ENCODE measurements at places on chromosomes 1 and 21.

DNA sequence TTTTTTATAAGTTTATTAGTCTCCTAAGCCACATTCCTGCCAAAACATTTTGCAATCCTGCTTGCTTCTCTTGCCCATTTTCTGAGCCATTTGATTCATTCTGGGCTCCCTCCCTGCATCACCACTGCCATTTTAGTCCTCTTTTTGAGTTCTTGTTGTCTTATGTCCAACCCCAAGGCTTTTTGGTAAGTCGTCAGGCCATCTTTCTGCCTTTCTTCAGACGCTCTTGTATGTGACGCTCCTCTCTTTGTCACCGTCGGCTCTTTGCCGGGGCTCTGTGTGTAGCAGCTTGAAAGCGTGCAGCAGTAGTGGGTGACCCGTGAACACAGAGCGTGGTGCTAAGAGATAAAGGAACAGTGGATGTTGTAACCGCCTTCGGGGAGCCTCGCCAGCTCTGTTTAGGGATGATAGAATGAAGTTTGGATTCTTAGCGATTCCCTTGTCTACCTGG is 14.6 kb downstream of the HUNK start:
- no peak for DNase-seq

DNA sequence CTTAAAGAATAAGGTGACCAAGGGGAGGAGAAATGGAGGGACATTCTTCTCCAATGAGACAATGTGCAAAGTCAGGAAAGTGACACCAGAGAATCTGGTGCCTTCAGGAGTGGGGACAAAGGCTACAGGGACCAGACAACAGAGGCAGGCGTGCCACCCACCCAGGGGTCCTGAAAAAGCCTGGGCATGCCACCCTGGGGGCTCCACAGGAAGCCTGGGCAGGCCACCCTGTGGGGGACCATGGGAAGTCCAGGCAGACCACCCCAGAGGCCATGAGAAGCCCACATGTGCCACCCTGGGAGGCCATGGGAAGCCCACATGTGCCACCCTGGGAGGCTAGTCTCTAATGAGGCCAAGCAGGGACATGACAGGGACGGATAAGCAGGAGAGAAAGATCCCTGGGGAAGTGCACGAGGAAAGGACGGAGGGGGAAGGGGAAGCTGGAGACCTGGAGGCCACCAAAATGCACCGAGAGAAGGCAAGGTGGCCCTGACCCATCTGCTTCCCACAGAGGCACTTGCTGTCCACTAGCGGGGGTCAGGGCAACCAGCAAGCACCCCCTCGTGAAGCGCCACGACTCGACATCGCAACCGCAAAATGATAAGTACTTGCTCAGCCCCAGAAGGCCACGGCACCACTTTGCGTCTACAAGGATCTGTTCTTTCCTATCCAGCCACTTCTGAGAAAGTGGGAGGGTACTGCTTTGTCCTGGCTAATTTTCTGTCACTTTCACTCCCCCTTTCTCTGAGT is 7.2 kb upstream of the PDE9A start:
- DNase-seq: no peak

- no peak for DNase-seq
Measured at GRCh38 chr1:229199261-229200243, 71.4 kb upstream of the RAB4A start.

DNA sequence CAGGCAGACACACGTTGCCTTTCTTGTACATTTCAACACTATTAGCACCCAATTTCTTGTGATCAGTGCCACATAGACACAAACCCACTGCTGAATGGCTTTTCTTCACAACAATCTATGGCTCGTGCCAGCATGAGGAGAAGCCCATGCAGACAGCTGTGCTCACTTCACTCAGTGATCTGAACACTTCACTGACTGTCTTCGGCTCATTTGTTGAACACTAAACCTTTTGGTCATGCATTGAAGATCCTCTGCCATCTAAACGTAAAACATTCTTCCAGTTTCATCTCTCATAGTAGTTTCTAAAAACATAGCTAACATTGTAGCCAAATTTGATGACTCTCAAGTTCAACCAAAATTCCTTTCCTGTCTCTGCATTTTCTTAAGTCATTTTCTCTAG is 331.0 kb upstream of the ZP4 start:
- no peak for DNase-seq

DNA sequence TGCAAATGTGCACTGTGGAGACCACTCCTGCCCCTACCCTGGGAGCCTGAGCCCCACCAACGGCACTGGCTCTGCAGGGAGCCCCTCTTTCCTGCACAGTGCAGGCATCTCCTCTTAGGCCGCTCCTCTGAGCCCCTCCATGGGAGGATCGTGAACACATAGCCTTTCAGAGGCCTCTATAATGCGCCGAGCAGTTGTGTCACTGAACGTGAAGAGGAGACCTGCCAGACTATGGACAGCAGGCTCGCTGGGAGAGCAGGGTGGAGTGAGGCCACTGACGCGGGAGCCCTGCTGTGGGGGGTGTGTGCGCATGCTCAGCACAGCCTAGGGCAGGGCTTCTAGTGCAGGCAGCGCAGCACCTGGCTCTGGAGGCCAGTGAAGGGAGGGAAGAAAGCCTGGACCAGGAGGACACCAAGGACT is 151.3 kb upstream of the COL6A1 start:
- DNase-seq: no peak

GRCh38 chr1:15476927-15477326 is 1.0 kb downstream of the CELA2B start:
- no peak for DNase-seq

GRCh38 chr1:4133939-4134321 is 233.9 kb upstream of the C1orf174 start:
- DNase-seq: no peak

DNA sequence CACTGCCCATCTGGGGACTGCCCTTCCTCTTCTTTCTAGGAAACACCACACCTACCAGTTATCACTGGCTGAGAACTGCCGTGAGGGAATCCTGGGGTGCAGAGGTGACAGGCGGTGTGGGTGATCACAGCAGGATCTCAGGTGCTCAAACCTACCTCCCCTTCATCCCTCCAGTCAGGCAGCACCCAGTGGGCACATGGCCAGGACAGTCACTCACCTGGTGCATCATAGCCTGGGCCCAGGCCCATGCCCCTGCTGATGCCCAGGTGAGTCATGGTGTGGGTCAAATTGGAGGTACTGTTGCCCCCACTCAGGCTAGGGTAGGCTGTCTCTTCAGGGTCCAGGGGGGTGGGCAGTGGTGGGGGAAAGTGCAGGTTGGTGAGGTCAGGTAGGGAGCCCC is 5.3 kb upstream of the DENND4B start:
- no peak for DNase-seq

GRCh38 chr1:53155534-53155933 is 13.1 kb upstream of the SLC1A7 start:
- DNase-seq: no peak

GRCh38 chr1:50275566-50275965 is 147.7 kb downstream of the DMRTA2 start:
- no peak for DNase-seq

DNA sequence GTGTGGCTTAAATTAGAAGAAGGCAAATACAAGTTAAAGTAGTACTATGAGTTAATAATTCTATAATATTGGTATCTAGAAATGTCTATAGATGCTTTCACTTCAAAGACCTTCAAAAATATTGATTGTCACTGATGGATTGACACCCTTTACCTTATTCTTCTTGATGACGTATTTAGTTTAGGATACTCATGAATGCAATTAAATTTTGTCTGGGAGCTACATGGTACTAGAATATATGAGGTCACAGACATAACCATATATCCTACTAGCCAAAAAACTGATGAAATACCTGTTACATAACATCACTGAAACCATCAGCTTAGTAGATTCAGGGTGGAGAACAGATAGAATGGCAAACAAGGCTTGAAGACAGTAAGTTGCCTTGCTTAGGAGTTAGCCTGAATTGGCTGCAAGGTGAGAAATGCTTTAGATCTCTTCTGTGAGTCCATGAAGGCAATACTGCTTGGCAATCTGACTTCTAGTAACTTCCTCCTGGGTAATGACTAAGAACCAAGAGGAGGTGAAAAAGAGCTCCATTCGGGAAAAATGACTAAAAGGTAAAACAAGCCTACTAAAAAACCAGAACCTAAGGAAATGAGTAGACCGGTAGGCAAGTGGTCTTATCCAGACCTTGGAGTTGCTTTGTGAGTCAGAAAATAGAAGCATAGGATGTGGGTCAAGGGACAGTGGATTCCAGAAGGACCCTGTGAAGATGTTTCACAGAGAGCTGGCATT is 16.9 kb upstream of the ARHGAP29 start:
- DNase-seq: no peak

DNA sequence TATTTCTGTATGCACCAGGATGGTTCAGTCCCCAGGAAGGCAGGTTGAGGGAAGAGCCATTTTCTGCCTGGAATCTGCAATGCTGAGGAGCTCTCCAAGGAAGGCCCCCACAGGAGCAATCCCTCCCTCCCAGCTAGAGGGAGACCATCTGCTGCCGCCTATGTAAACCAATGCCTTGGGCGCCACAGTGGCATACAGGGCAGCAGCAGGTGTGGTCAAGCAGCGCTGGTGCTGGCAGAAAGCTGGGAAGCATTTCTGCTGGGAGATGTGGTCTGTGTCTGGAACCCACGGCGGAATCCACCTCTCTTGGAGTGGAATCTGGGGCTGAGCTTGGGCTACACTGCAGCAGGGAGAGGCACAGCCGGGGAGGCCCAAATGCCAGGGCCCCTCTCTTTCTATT is 283.3 kb downstream of the RRAGC start:
- DNase-seq: no peak

Data from pons (tissue), 1 donor.